ENCODE measurements at places on chromosomes 16 and 17. TPM values are rescaled to one million over a fixed set of nuclear protein-coding genes. Genes with fewer than 3 reads are reported as not detected.

CHRNE gene
- total RNA-seq, result 1.9 TPM

ITGB4 gene
- 0.46 TPM for total RNA-seq

CASKIN1 gene
- total RNA-seq, result 7.4 TPM

DOC2A gene
- 5.7 TPM for total RNA-seq

HOXB2 gene
- total RNA-seq, result 9.3 TPM

TMEM98 gene
- 21.9 TPM for total RNA-seq

TBC1D3H gene
- total RNA-seq, result 3.1 TPM

Measured in motor neuron (in vitro differentiated cells).